ENCODE measurements at places on chromosomes 5 and 9.

- DNase-seq = no peak
Observed at GRCh38 chr5:60671899-60672692, 27.9 kb downstream of the DEPDC1B start.

DNA sequence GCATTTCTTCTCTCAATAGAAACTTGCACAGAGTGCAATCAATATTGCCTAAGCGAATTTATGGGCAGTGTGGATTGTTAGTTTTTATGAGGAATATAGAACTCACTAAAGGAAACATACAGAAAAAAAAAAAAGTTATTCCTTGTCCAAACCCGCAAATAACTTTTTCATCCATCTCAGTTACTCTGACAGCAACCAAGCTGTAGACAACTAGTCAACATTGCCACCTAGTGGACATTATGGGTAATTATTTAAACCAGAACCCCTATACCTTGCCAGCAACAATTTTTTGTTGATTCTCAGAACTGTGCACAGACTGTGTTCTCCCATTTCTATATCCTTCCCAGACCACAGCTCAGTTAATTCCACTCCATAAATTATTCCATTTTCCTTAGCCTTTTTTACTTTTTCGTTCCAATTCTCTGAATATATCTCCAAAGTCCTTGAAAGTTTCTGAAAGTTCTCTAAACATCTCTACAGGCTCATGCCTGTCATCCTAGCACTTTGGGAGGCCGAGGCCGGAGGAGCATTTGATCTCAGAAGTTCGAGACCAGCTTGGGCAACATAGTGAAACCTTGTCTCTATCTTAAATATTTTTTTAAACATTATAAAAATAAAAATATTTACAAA is 2.6 kb upstream of the AFAP1L1 start:
- DNase-seq = peak; percentile 81

- no peak for DNase-seq
Observed at GRCh38 chr5:160749682-160750081, 102.3 kb downstream of the ATP10B start.

DNA sequence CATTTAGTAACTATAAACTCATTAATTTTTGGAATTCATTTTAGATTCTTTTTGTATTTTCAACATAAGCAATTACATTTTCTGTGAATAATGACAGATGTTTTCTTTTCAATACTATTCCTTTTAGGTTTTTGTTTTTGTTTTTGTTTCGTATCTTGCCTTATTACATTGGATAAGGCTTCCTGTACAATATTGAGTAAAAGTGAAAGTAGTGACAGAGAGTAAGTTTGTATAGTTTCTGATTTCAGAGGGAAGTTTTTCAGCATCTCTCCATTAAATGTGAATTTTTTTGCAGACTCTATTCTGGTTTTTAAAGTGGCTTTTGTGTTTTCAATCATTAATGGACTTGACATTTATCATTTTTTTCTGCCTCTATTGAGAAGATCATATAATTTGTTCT is 12.8 kb upstream of the CAMK4 start:
- DNase-seq = no peak

DNA sequence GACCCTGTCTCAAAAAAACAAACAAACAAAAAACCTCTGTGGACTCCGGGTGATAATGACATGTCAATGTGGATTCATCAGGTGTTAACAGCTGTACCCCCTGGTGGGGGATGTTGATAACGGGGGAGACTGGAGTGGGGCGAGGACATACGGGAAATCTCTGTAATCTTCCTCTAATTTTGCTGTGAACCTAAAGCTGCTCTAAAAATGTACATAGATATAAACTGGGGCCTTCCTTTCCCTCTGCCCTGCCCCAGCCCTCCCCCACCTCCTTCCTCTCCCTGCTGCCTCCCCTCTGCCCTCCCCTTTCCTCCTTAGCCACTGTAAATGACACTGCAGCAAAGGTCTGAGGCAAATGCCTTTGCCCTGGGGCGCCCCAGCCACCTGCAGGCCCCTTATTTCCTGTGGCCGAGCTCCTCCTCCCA is 1.4 kb upstream of the CEL start:
- no peak for DNase-seq

DNA sequence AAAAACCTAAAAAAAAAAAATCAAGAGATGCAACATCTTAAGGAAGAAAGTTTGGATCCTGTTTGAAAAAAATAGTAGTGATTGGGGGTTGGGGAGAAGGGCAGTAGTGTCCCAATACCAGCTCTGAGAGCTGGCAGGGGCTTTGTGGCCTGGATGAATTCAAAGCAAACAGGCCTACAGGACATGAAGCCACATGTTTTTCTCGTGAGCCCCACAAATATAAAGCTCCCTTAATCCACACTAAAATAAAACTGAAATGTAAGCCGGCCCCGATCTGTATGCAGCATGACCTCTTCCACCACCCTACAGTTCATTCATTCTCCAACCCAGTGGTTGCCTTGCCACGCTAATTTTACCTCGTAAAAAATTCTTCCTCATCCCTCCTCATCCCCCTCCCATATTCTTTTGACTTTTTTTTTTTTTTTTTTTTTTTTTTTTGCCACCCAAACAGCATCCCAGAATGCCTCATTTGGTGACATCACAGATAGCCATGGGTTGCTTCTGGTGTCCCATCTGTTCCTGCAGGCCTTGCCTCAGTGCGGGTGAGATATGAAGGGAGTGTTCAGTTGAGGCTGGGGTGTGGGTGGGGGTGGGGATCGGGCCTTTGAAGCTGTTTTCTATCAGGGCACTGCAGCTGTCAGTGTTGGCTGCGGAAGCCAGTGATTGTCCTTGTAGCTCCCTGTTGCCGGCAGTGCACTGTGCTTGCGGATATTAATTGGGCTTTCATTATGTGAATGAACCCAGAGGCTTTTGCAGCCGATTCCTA is 81.6 kb upstream of the NFIB start:
- no peak for DNase-seq

GRCh38 chr9:130824079-130824478 is 11.0 kb upstream of the ABL1 start:
- DNase-seq = no peak

- no peak for DNase-seq
Observed at GRCh38 chr5:103422756-103423155, 139.8 kb downstream of the NUDT12 start.

DNA sequence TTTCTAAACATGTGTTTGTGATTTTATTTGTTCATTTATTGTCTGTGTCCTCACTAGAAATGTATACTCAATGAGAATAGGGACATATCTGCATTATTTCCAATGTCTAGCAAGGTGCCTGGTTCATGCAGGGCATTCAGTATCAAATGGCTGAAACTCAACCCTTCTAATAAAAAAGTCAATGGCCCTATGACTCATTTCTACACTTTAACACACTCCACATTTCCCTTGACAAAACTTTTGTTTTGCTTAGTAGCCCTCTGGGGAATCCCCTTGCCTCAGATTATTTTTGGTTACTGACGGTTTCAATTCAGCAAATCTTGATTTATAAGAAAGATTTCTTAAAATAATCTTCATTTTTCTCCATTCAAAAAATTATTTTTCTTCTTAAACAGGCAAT is 206.0 kb upstream of the DMRTA1 start:
- DNase-seq = peak; percentile 69

DNA sequence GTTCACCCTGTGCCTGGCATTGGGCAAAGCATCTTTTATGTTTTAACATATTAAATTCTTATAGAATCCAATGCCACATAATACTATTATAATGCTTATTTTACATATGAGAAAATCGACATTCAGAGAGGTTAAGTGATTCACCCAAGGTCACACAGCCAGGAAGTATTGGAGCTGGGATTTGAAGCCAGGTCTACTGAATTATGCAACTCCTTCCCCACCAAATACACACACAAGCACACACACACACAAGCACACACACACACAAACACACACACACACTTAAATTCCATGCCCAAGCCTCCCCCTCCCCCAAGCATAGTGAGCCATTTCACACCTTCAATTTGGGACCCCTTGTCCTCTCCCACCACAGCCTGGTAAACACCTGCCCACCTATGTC is 37.4 kb downstream of the UBE2QL1 start:
- no peak for DNase-seq

- DNase-seq = no peak
Observed at GRCh38 chr9:113907282-113907681, 31.2 kb downstream of the ZNF618 start.

- no peak for DNase-seq
Observed at GRCh38 chr9:78882481-78882880, 585.6 kb downstream of the PSAT1 start.

DNA sequence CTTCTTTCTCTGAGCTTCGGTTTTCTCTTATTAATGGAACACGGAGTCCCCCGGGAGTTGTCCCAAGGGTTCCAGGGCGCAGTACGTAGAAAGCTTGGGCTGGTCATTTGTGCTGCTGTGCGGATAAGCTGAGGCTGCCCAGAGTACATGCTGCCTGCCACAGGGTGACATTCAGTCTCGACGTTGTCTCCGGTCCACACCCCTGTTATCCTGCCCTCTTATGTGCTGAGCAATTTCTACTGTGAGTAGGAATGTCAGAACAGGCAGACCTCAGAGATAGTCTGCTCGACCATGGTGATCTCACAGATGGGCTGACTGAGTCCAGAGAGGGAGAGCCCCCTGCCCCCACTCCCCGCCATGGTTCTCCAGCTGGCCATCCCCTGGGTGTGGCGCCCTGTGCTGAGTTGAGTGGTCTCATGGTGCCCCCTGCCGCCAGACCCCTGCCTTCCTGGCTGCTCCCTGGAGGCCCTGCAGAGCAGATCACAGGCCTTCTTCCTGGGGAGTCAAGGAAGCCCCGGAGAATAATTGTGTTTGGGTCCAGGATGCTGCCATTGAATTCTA is 124.0 kb downstream of the RGS3 start:
- DNase-seq = no peak

GRCh38 chr9:68595868-68596267 is 55.2 kb upstream of the TMEM252 start:
- no peak for DNase-seq

DNA sequence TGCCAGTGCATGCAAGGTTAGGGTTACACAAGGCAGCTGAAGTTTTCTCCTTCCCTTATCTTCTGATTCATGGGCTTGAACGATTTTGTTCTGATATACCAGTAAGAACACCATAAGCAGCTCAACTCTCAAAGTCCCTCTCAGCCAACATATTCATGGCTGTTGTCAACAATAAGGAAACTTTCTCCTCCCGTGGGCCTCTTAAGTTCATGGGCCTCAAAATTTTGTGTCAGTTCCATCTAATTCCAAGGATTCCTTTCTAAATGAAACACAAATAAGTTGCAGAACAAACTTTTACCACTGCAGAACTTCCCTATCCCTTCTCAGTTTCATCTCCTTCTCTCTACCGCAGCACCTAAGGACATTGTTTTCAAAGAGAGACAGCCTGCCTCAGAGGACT is 23.6 kb upstream of the CAST start:
- no peak for DNase-seq

GRCh38 chr9:92467041-92467440 is 15.3 kb downstream of the ASPN start:
- no peak for DNase-seq

- DNase-seq = peak; percentile 43
Observed at GRCh38 chr9:109499631-109500410, 1.7 kb upstream of the PTPN3 start.

- no peak for DNase-seq
Observed at GRCh38 chr5:43565043-43565442, 8.2 kb upstream of the PAIP1 start.

GRCh38 chr9:38318759-38319495 is 73.6 kb upstream of the ALDH1B1 start:
- peak; percentile 43 for DNase-seq

GRCh38 chr9:31471010-31471409 is 913.4 kb upstream of the ACO1 start:
- no peak for DNase-seq

DNA sequence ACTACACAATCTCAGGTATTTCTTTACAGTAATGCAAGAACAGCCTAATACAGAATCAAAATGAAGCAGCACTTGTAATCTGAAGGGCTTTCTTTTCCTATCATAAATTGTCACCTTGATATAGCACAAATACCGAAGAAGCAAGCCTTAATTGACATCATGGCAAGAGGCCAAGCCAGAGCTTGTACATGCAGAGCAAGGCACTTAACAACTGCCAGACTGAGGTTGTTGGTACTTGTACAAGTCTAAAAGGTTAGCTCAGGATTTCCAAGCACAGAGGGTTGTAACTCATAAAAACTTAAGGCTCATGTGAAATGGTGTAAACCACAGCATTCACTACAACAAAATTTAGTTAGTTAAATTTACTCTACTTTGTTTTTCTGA is 158.8 kb upstream of the SPEF2 start:
- no peak for DNase-seq

DNA sequence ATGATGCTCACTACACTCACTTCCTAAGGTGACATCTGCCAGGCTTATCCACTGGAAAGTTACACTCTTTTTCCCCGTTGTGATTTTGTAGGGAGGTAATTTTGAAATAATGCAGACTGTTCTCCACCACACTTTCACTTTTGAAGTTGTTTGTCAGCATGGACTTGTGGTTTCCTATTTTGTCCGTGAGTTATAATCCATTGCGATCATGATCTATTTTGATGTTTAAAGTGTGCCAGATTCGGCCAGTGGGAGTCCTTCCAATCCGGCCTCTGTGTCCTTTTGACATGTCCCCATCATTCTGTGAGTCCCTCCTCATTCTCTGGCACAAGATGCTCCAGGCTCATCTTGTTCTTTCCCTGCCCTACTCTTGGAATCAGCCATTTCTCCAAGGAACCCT is 211.3 kb upstream of the KLF4 start:
- DNase-seq = no peak

- DNase-seq = no peak
Observed at GRCh38 chr5:113039934-113040285, 63.3 kb downstream of the DCP2 start.

- peak; percentile 63 for DNase-seq
Observed at GRCh38 chr5:94174748-94175411, 433.5 kb upstream of the POU5F2 start.

DNA sequence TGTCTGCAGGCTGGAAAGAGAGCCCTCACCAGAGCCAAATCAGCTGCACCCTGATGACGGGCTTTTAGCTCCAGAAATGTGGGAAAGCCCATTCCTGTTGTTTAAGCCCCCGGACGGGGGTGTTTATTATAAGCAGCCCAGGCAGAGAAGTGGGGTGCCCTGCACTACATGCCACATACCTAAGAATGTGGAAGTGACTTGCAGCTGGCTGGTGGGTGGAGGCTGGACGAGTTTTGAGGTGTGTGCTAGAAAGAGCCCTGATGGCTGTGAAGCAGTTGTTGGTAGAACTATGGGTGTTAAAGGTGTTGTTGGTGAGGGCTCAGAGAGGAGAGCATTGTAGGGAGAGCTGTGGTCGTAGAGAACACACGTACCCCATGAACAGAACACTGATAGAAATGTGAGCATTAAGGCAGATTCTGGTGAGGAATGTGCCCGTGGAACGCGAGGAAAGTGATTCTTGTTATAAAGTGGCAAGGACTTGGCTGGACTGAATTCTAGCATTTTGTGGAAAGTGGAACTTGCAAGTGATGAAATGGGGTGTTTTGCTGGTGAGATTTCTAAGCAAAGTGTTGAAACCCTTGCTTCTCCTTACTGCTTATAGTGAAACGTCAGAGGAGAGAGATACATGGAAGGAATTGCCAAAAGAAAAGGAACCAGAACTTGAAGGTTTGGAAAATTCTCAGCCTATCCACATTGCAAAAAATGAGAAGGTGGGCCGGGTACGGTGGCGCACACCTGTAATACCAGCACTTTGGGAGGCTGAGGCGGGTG is 38.9 kb downstream of the AHRR start:
- DNase-seq = no peak
